Activated naive CD8-positive, alpha-beta T cell treated with anti-CD3 and anti-CD28 coated beads, Interleukin-2, amount 10 ng/mL, durations not matched to agents 7 days and 5 days (primary cell): ENCODE measurements at places on chromosomes 1 and 21. TPM values are rescaled to one million over a fixed set of nuclear protein-coding genes. Genes with fewer than 3 reads are reported as not detected.

TCHHL1 gene
- total RNA-seq, result not detected

KIFAP3 gene
- total RNA-seq, result 20.6 TPM

TMIGD3 gene
- total RNA-seq, result 0.42 TPM

SLC22A15 gene
- 1.6 TPM for total RNA-seq

EXTL1 gene
- total RNA-seq, result not detected

ZMYND12 gene
- 0.79 TPM for total RNA-seq

CYP4A11 gene
- total RNA-seq, result not detected

FMN2 gene
- not detected for total RNA-seq

FLG gene
- total RNA-seq, result not detected

LRRC71 gene
- total RNA-seq, result not detected
